AG04450 (cell line): ENCODE measurements at places on chromosomes 6 and 20.

DNA sequence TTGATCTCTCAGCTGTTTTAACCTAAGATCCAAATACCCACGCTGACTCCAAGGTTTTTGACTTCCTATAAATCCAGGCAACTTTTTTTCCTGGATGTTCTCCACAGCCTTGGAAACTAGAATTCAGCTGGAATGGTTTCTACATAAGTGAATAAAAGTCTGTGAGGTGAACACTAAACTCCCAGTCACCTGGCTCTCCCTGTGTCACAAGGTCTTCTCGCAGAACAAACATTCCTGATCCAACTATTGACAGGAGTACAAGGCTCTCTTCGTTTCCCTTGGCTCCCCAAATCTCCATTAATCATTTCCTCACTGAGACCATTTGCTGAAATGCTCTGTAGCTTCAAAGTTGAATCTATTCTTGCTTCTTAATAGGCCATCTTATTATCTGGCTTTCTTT, 265.7 kb downstream of the ADGRG6 start:
- no peak for DNase-seq

GRCh38 chr20:54389596-54390280, 85.7 kb upstream of the DOK5 start:
- no peak for DNase-seq

DNA sequence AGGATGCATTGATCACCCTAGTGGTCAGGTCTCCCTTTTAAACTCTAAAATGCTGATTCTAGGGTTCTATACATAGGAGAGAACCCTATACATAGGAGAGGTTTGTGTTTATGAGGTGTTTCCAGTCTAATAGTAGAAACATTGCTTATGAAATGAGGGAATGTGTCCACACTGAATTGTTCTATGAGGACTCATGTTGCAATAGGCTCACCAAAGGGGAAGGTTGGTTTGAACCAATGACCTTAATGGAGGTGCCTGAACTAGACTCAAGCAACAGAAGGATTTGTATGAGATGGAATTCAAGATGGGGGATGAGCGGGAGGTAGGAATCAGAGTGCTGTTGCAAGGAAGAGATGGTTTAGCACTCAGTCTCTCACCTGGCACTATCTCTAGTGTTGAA, 33.5 kb upstream of the UBR2 start:
- no peak for DNase-seq

GRCh38 chr6:8707956-8708772, 272.8 kb upstream of the SLC35B3 start:
- DNase-seq, result no peak

DNA sequence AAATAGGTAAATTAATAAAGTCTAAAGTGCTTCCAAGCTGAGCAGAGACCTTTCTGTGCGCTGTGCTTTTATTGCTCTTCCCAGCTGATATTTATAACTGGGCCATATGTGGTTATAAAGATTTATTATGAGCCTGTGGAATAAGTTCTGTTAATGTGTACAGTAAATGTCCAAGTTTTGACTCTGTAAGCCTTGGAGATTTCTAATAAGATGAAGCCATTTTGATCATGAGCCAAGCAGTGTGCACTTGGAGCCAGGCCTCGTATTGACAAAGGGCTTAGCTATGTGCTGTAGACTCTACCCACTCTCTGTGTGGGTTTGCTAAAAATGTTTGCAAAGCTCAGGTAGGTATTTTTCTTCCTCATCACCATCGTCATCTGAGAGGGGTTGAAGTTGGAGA, 361.1 kb downstream of the FOXA2 start:
- no peak for DNase-seq

DNA sequence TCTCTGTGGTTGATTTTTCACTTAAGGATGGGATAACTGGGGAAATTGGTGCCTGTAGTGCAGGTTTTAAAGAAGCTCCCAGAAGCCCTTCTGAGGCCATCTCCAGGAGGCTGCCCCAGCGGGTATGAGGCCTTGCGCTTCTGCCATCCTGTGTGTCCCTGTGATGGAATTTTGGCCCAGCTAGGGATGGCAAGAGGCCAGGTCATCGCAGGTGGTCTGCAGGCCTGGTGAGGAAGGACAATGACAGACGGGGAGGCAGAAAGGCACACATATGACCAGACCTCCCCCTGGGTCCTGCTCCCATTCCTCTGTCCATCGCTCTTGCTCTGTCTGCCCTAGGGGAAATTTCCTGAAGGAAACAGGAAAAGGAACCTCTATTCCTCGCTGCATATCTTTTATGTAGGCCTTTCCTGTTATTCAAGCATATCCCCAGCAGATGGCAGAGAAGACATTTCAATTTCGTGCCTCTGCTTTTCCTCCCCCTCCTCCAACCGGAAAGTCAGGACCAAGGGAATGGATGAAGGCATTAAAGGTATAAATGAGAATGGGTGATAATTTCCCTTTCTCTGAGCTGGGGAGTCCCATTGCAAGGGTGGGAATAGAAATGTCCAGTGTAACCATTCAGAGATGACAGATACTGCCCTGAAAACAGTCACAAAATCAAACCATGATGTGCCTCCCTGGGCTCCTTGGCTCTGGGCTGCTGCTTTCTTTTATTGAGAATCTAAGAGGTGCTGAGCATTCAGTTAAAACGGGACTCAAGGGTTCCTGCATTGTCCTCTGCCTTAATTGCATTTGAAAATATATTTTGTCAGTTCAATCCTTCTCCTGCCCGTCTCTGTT, 17.6 kb upstream of the HLA-F start:
- peak; percentile 15 for DNase-seq

- no peak for DNase-seq
Measured at GRCh38 chr6:95517568-95517967, 59.8 kb upstream of the MANEA start.

- DNase-seq, result no peak
Measured at GRCh38 chr20:47638851-47639250, 137.2 kb downstream of the NCOA3 start.
